ENCODE measurements at places on chromosomes 2 and 18.

- no peak for DNase-seq
Observed at GRCh38 chr18:36708366-36708765, 120.4 kb downstream of the TPGS2 start.

DNA sequence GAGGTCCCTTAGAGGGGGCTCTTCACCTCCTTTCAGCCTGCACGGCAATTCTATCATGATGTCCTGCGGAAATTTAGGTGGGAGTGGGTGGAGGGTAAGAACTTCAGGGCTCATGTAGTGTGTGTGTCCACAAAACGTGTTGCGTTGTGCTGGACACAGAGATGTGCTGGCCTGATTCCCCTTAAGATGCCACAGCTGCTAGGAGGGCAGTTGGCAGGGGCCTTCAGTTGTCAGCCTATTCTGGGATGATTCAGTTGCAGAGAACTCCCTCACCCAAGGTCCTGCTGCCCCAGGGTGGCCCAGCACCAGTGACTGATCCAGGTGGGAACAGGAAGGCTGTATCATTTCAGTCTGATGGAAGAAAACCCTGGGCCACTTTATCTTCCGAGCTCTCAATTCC is 1.0 kb upstream of the HJURP start:
- no peak for DNase-seq

DNA sequence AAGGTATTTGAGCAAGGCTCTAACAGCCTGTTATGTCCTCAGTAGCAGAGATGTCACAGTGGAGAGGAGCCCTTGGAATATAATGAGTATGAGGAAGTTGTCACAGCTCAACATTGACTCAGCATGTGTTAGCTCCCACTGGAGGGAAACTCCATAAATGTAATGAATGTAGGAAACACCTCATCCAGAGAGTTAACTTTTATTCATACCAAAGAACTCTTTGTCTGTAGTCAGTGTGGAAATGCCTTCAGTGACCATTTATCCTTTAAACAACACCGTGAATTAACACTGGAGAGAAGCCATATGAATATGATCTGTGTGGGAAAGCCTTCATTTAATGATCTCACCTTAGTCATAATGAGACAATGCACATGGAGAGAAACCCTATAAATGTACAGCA is 59.7 kb downstream of the CYP1B1 start:
- no peak for DNase-seq

GRCh38 chr2:124264551-124265091 is 239.5 kb downstream of the CNTNAP5 start:
- DNase-seq: no peak

DNA sequence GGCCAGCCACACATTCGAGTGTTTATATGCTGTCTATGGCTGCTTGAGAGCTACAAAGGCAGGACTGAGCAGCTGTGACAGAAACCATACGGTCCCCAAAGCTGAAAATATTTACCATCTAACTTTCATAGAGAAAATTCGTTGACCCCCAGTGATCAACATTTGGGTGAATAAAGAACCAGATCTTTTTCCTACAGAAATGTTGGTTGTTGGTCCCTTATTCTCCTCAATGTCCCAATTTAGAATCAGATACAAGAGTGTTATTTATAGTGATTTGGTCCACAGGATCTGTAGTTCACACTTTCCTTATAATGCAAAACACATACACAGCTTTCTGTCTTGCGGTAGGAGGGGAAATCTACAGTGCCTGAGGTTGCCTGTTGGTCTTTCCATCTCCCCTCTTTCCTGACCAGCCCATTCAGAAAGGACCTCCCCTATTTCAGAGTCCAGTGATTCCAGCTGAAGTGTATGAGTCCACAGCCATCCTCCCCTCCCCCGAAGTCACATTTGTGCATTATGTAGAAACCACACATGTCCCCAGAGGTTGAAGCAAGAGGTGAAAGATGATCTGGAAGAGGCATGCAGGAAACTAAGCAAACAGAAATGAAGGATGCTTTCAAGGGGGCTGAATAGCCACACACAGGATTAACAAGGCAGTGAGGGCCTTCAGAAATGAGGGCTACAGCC is 61.9 kb downstream of the SPRED2 start:
- DNase-seq: no peak

DNA sequence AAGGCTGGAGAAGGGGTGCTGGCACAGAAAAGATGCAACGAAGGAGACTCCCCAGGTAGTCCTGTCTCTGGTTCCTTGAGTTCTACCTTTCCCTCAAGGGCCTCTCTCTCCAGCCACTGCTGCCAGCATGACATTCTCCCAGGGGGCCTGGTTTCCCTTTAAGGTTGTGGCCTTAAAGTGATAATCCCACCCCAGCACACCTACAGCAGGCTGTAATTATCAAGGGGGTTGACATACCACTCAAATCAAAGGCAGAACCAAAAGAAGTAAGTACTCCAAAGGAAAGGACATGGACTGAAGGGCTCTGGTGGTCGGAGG is 127.4 kb upstream of the MSH6 start:
- DNase-seq: no peak

GRCh38 chr2:180359522-180360282 is 352.6 kb upstream of the CWC22 start:
- no peak for DNase-seq

GRCh38 chr18:69267895-69268294 is 132.8 kb upstream of the DOK6 start:
- DNase-seq: no peak

DNA sequence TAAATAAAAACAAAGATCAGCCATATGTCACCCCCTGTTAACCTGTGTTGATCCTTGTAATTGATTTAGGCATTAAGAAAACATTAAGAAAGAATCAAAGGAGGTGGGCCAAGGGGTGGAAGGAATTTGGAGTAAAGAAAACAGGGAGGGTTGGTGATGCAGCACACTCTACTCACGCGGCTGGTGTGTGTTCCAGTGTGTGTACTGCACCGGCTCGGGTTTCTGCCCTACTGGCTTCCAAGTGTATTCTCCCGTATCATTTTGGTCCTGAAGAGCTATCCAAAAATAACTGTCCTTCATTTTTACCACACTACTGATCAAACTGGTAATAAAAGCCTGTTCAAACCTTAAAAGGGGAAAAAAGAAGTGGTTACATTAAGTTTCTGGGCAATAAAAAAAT is 56.9 kb downstream of the PLA2R1 start:
- peak; percentile 93 for DNase-seq

DNA sequence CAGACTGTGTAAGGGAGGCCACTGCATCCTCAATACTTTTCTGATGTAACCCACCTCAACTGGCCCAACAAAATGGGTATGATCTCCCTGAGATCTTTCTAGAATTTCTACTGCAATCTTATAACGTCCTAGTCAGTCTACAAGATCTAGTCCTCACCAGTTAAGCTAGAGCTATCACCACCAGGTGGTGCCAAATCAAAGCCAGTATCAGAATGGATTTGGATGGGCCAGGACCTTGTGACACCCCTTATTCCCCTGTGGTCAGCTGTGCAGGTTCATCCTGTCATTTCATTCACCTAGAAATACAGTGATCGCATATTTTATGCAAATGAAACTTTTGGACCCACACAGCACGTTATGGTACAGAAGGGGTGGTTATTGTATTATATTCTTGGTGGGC is 90.3 kb downstream of the OLA1 start:
- DNase-seq: peak; percentile 29

GRCh38 chr2:174600349-174600748 is 2.7 kb upstream of the WIPF1 start:
- no peak for DNase-seq

DNA sequence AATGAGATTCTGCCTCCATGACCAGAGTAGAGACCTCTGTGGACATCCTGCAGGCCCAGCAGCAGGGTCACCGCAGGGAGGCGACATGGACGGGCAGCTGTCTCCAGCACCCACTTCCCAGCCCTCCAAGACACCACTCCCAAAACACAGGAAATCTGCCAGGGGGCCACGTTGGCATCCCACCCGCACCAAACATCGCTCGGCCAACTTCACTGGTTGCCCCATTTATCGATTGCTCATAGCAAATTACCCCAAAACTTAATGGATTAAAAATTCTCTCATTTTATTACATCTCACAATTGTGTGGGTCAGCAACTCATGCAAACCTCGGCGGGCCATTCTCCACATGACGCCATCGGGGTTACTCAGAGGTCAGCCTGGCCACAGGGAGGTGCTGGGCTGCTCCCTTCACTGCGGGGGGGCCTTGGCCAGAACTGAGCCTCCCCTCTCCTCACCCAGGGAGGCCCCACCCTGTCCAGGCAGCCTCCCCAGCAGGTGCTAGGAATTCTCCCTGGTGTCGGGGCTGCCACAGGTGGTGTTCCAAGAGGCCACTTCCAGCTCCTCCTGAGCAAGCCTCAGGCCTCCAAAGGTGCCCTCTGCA is 420.7 kb upstream of the MYT1L start:
- no peak for DNase-seq

- no peak for DNase-seq
Observed at GRCh38 chr2:30219886-30220875, 11.2 kb upstream of the LBH start.
